Stimulated activated CD8-positive, alpha-beta memory T cell treated with anti-CD3 and anti-CD28 coated beads, Interleukin-4, amount 100 ng/mL, for 1 hour (primary cell): ENCODE measurements at places on chromosomes 12 and 14.

DNA sequence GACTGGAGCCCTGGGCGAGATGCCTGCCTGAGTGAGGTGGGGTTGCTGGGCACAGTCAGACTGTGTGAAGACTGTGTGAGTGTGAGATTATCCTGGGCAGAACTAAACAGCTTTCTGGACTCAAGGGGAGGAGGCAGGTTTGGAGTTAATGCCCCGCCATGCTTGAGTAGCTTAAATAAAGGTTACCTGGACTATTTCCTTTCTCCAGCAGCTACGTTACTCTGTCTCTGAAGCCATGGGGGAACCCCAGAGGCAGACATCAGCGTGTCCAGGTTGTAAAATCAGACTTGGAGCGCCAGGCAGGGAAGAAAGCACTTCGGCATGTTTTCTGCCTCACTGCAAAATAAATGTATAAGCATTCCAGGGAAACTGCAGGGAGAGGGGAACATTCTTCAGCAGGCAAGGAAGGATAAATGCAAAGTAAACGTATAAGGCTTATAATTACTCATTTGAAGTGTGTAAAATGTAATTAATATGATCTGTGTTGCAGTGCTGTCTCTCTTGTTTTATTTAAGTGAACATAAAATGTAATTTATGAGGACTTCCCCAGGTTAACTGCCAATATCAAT, 129.7 kb downstream of the CHST11 start:
- DNase-seq: no peak

DNA sequence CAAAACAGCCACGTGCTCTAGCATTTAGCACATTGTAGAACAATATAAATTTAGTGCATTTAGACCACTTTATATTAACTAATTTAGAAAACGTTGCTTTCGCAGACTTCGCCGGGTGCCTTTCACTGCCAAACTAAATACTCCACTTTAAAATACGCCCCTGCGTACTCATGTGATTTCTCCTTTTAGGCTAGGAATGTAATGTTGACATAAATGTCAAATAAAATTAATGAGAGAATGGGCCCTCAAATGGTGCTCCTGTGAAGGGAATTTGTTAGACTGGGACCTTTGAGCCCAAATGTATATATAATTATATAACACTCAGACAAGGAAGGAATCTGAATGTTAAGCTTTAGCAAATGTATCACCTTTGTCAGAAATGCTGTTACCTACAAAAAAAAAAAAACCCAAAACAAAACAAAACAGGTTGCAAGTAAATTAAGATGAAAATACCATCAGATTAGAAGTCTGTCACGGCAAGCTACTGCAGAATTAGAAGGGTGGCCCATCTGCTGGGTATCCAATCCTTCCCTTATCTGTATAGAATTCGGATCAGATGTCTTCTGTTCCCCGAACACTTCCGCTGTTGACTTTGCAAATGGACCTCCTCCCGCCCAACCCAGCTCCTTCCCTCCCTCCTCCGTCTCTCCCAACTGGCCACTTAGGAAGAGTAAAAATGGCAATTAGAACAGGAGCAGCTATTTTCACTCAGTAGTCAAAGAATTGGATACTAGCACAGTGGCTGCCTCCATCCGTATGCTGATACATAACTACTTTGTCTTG, 159.3 kb upstream of the FOXN3 start:
- DNase-seq: no peak

GRCh38 chr14:100611811-100612480, 24.7 kb upstream of the BEGAIN start:
- no peak for DNase-seq

- DNase-seq: no peak
Observed at GRCh38 chr12:127282786-127283565, 984.0 kb upstream of the TMEM132C start.

DNA sequence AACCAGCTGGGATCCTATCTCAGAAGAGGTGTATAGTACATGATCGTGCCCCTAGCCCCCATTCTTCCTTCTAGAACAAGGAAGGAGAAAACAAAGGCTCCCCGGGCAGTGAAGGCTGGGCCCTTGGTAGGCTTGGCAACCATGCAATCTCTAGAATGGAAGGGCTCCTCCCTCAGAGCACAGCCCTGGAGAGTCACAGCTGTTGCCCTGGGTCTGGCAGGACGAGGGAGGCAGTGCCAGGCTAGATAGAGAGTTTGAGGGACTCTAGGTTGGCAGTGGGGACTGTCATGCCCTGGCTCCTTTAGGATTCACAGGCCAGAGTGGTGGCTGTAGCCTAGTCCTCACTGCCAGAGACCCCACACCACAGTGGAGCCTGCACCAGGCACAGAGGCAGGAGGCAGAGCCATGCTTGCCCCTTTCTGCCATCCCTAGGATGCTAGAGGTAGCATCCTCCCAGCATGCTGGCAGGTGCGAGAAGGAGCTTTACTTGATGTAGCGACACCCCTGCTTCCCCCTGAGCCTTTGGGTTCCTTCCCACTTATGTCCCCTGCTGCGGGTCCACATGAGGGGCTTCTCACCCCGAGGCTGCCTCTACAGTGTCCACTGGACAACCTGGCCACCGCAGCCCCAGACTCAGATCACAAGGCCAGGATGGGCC, 33.4 kb upstream of the CIPC start:
- no peak for DNase-seq

DNA sequence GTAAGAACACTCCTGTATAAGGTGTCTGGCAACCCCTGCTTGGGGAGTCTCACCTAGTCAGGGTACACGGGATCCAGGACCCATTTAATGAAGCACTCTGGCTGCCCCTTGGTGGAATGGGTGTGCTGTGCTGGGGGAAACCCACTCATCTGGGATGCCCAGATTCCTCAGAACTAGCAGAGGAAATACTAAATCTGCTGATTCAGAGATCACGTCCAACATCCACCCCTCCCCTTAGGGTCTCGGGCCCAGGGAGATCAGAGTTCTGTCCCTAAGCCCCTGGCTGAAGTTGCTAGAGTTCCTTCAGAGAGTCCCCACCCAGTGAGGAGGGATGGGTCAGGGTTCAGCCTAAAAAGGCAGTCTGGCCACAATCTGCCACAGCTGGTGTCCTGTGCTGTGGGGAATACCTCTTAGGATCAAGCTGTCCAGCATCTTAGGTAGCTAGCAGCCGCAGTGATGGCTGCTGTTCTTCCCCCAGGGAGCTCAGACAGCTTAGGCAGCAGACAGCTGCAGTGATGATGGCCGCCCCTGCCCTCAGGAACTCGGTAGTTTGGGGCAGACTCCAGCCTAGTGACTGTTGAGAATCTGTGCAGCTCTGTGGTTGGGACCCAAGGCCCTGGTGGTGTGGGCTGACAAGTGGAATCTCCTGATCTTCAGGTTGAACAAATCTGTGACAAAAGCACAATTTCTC, 74.8 kb downstream of the IFNG-AS1 start:
- no peak for DNase-seq

DNA sequence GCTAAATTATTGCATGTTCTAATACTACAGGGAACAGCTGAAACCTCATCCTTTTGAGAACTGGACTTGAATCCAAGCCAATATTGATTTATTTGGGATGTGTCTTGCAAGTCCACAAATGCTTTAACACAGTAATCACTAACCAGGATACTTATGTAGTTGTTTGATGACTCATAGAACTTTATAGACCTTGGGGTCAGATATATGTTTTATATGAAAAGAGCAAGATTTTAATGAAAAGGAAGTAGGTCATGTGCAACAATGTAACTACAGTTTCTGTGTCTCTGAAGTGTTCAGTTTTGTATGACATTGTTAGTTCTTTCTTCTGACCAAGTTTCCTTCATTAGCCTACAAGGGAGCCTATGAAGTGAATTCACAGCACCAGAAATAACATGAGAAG, 352.0 kb downstream of the ZFP36L1 start:
- no peak for DNase-seq

GRCh38 chr14:31895646-31896045, 181.5 kb upstream of the ARHGAP5 start:
- no peak for DNase-seq

DNA sequence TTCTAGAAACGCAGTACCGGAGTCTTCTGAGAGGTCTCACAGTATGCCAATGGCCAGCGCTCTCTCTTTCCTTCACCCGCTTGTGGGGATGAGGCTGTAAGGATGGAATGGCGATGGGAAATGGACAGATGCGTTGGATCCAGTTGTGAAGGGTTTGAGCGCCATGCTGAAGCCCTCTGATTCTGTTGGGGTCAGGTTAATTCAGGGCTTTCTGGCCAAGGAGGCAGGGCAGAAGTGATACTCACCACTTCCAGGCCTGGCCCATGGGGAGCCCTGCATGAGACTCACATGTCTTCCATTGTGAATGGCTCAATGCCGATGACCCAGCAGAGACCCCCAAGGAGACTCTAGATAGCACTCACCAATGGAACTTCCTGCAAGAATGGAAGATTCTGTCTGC, 114.3 kb downstream of the BCL11B start:
- no peak for DNase-seq

DNA sequence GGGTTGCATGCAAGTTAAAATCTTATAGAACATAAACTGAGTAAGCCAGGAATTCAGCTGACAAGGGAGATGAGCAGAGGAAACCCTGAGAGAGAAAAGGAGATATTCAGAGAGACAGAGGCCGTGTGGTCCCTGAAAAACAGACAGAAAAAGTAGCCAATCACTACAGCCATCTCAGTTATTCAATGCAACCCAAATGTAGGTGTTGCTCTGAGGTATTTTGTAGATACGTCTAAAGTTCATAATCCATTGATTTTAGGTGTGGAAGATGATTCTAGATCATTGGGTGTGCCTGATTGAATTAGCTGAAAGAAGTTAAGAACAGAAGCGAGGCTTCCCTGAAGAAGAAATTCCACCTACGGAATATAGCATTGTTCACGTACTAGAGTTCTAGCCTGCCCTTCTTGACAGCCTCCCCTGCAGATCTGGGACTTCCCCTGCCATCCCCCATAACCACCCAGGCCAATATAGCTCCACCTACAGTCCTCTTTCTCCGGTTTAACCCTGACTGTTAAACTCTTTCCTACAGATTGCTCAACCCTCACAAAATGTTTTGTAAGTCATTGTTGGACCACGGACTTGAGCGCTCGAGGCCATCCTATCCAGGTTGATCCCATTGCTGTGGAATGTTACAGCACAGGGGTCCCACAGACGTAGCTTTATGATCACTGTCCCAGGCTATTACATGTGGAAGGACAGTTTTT, 21.7 kb downstream of the AICDA start:
- no peak for DNase-seq

DNA sequence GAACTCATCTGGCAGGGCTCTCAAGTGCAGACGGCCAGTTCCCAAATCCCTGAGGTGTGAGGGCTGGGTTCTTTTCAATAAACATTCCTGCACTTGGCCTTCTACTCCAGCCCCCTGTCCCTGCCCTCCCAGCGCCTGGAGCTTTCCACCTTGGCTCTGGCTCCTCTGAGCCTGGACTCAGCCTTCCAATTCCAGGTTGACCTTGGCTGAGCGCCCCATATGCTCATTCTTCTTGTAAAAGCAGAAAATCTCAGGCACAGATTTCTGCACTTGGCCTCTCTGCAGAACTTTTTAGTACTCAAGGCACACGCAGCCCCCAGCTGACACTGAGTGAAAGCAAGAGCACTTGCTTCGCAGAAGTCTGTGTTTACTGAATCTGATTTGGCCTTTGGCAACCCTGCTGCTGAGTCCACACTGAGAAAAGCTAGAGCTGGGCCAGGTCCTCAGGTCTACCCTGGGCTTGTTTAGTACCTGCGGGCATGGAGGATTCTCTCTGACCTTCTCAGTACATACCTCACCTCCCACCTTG, 222.7 kb downstream of the MSRB3 start:
- DNase-seq: no peak

DNA sequence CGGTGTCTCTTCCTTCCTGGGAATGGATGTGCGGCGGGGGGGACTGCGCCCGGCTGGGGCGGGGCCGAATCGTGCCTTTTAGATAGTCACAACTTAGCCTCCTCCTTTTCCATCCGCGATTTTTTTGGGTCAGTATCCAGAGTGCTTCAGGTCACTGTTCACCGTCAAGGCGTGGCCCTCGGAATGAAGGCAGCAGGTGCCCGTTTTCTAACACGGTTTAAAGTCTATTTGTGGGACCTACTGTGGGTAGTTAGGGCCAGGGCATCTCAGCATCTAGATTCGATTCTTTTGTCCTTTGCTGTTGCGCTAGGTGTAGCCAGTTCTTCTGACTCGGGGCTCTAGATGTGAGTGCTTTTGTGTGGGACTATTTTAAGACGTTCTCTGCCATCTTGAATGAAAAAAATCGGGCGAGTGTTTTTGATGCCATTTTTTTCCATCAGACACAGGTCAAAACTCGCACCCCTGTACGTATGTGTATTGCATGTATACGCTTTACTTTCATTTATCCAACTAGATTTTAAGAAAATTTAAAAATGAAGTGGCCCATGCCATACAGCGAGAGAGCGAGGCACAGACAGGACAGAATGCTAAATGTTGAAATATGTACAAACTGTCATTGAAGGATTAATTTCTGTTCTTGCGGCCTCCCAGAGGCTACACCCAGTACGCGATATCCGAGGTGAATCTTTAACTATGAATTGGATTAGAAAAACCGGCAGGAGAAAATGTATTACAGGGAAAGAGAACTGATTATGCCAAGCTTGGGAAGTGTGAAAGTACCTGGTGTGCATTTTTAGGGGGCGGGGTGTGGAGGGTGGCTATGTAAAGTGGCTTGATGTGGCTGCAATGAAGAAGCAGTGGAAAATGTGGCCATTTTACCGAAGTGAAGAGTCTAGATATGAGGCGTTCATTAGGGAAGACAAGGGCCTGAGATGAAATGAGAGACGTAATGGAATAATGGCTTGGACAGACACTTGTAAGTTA, 835 bp downstream of the VEZT start:
- DNase-seq: peak; percentile 8

DNA sequence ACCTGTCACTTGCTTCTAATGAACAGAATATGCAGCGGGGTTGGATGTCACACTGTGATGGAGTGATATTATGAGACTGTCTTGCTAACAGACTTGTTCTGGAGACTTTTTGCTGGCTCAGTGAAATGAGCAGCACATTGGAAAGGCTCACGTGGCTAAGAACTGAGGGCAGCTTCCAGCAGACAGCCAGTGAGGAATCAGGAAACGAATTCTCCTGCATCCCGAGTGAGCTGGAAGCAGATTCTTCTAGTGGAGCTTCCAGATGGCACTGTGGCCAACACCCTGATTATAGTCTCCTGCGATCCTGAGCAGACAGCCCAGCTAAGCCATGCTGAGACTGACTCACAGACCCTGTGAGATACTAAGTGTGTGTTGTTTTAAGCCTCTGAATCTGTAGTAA, 16.1 kb upstream of the TSPAN9 start:
- DNase-seq: no peak
